ENCODE measurements at places on chromosomes 12 and 14.

GRCh38 chr12:92516277-92516600 lies 186.6 kb upstream of the PLEKHG7 start:
- no peak for DNase-seq

GRCh38 chr12:69167648-69168165 lies 71.7 kb upstream of the CPSF6 start:
- no peak for DNase-seq

- DNase-seq, result no peak
Measured at GRCh38 chr12:70157099-70157498, 86.1 kb upstream of the CNOT2 start.

DNA sequence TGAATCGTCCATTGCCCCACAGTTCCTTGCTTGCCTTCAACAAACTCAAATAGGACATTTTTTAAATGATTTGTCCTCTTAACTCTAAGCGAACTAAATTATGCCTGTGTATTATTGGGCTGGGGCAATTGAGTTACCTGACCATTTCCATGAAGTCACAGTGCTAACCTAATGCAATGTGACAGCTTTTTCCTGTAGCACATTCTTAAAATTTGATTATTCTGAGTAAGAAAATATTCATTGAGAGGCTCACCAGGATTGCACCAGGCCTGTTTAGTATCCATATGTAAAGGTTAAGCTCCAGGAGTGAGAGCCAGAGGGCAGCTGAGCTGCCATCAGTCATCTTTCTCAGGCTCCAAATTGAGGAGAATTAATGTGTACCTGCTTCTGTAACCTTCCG lies 90.9 kb downstream of the GPR65 start:
- DNase-seq, result no peak

GRCh38 chr12:109981311-109981710 lies 14.9 kb downstream of the GIT2 start:
- DNase-seq, result no peak

GRCh38 chr14:21093018-21093417 lies 5.4 kb downstream of the ZNF219 start:
- DNase-seq, result no peak

- no peak for DNase-seq
Measured at GRCh38 chr12:49819786-49820185, 8.4 kb downstream of the NCKAP5L start.

DNA sequence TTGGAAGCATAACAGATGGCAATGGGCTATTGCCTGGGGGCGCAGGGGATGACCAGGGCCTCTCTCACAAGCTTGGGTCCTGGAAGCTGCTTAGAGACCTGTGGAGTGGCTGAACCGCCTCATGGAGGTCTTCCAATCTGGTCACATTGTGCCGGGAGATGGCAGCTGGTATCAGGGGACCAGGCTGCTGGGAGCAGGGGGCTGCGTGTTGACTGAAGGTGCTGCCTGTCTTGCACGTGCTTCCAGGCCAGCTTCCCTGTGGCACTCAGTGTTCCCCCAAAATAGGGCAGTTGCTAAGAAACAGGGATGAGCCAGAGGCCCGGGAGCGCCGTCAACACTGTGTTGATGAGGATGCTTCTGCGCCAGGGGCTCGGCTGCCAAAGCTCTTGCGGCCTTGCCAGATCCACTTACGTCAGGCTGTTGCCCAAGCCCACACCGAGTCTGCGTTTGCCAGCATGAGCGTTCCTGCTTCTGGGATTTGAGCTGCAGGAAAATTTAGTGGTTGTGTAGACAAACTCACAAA lies 39.8 kb downstream of the ELK3 start:
- DNase-seq, result no peak

DNA sequence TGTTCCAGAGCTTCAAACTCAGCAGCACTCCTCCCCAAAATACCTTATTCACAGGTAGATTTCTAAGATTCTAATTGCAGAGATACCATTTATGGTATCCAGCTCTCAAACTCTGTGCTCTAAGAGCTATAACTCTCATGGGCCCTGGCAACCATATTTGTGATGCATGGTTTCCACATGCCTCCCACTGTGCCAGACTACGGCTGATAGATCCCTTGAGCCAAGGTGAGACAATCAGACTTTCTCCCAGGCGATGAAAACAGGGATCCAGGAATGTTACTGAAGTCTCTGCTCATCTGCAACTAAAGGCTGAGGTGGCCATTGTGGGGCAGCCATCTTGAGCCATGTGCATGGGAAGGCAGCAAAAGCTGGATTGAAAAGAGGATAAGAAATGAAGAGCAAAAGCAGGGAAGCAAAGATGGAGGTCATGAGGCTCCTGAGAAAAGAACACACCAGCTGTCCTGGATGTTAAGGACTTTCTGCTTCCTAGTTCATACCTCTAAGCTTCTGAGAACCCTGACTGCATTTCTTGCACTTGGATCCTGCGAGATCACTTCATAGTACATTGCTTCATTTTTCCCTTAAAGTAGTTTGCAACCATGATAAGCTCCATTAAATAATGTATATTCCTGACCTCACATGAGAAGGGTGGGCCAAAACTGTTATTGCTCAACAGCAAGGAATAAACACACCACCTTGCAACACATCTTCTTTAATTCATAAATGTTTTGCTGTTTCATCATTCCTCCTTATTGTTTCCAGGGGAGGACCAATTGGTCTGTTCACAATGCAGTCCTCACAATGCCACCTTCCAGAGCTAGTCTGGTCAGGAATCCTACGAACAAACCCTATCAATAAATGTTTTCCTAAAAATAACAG lies 5.4 kb downstream of the EGLN3 start:
- no peak for DNase-seq

DNA sequence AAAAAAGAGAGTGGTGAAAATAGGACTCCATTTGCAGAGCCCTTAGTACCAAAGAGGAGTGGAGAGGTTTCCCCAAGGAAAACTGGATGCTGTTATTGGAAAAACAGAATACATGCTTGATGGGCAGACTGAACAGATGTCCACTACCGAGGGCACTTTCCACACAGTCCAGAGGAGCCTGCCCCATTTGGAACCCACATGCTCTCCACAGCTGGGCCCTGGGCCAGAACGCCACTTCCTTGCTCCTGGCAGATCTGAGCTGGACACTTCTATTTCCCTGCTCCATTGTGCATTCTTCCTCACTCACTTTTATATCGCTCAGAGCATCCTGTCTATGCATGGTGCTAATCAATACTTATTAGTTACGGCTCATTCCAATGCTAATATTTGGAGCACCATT lies 249.9 kb downstream of the SLC15A4 start:
- no peak for DNase-seq

GRCh38 chr12:16474801-16475200 lies 127.4 kb downstream of the MGST1 start:
- DNase-seq, result no peak

- no peak for DNase-seq
Measured at GRCh38 chr14:94062344-94062940, 18.6 kb downstream of the DDX24 start.

DNA sequence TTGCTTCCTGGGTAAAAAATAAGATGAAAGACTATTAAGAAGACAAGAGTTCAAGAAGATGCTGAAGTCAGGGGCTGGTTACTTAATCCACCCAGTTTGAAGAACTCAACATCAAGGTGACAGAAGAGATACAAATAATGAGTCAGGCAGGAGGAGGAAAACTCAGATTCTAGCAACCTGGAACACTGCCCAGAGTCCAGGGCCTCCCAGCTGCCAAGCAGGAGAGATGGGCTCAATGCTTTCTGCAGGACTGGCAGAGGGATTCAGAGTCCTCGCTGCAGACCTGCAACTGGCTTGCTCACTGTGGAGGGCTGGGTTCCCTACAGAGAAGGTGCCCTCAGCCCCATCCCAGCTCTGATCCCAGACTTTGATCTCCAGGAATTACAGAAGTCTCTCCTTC lies 28.6 kb upstream of the CEBPE start:
- no peak for DNase-seq

- no peak for DNase-seq
Measured at GRCh38 chr12:68647507-68647906, 36.8 kb downstream of the RAP1B start.

DNA sequence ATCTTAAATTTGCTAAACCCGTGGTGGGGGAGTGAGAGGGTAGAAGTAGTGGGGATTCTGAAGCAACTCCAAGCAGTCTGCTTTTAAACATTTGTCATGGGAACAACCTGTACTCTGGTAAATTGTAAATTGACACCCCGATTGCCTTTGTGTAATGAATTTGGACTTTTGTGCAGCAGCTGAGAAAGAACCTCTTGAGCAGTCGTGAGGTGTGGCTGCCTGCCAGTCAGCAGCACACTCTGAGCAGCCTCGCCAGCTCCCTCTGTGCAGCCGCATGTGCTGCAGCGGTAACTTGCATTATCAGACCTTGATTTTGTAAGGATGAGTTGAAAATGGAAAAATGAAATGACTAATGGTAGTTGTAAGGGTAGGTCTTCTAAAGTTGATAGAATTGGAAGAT lies 74.3 kb downstream of the SUSD6 start:
- peak; percentile 66 for DNase-seq

- DNase-seq, result no peak
Measured at GRCh38 chr12:128458301-128458974, 191.5 kb downstream of the TMEM132C start.

GRCh38 chr12:86138770-86139169 lies 117.4 kb downstream of the MGAT4C start:
- DNase-seq, result no peak

DNA sequence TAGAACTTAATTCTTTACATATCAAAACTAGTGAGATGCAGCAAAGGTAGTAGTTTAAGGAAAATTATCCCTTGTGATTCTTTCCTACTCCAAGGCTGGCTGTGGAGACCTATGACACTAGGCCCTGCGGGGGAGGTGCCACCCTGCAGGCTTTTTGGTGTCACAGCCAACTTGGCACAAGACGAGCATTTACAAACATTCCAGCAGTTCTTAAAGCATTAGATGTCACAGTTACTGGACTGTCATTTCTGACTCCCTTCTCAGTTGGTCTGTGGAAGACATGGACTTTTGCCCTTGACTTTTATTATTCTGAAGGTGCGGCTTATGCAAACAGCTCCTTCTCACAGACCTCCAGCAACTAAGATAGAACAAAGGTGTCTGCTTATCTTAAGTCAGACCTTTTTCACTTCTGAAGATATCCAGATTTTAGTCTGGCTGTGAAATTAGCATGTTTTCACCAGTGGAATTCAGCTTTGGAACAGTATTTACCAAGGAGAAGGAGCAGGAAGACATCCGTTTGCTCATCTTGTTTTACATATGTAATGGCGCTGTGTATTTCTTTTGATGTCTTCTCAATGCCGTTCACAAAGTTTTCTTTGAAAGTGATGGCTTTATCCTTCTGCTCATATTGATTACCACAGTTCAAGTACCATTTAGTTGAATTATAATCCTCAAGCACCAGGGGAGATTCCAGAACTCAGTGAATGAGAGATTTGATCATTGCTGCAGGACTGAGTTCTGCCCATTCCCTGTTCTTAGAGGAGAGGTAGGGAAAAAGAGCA lies 17.9 kb downstream of the SRGAP1 start:
- DNase-seq, result no peak

DNA sequence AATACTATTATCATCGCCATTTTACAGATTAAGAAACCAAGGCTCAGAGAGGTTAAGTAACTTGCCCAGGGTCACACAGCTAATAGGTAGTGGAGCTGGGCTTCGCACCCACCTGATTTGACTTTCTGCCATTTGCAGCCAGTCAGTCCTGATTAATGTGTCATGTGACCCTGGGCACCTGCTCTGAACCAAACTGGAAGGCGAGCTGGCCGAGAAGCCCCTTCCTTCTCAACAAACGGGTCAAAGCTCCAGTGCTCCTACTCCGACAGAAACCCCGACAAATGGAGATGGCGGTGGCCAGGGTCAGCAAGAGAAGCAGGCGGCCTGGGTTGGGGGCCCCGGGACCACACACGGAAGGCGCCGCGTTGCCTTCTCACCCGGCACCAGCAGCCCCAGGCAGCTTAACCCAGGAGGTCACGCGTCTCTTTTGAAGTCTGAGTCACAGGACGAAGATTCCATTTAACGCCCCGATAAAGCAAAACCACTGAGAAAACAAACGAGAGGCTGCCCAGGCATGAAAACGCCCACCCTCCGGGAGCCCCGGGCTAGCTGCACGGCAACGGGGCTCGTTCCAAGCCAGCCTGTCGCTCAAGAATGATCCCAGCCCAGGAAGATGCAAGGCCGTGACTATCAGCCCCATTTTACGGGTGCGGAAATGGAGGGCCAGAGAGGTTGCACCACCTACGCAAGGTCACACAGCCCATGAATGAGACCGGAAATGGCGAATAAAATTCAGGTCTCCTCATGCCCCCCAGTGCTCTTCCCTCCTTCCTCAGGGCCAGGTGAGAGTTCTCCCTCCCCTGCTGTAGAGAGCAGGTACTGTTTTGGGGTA lies 124.8 kb downstream of the SCARB1 start:
- no peak for DNase-seq

DNA sequence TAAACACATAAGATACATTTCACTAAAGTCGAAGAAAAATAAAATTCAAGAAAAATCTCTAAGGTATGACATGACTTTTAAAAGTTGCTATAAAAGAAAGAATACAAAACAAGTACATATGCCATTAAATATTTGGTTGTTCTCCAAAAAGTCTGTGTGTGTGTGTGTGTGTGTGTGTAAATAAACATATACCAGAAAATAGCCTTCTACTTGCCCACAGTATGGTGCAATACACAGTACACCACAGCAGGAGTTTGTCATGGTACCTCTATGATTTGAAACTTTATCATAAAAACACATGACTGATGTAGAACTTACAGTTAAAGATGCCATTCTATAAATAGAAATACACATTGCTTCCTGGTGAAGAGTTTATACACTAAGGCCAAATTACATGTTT lies 692.7 kb upstream of the MGAT4C start:
- no peak for DNase-seq

DNA sequence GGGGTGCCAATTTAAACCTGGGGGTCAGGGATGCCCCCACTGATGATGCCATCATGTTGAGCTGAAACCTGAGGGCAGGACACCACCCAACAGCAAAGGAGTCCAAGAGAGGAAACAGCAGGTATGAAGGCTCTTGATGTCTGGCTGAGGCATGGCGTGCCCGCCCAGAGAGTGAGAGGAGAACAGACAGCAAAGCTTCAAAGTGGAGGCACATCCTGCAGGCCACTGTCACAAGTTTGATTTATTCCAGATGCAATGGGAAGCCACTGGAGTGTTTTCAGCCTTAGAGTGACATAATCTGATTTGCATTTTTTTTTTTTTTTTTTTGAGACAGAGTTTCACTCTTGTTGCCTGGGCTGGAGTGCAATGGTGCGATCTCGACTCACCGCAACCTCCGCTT lies 34.8 kb downstream of the IRF2BPL start:
- peak; percentile 41 for DNase-seq

GRCh38 chr12:130644146-130644545 lies 72.0 kb downstream of the RIMBP2 start:
- DNase-seq, result no peak

GRCh38 chr12:19988001-19988400 lies 380.3 kb upstream of the PDE3A start:
- no peak for DNase-seq

GRCh38 chr14:70754991-70755390 lies 54.3 kb downstream of the MAP3K9 start:
- no peak for DNase-seq

Data from NCI-H187 (cell line).